ENCODE measurements at places on chromosomes 3 and 15. TPM values are rescaled to one million over a fixed set of nuclear protein-coding genes. Genes with fewer than 3 reads are reported as not detected.

Gene CEP63
- total RNA-seq: 10.8 TPM

Gene DLEC1
- not detected for total RNA-seq

Gene DAPK2
- 0.17 TPM for total RNA-seq

Gene WDR53
- total RNA-seq: 7.4 TPM

Gene ACOX2
- total RNA-seq: not detected

Gene CLPX
- total RNA-seq: 42.0 TPM

Gene C2CD4A
- total RNA-seq: under 0.01 TPM

Gene RHCG
- 1.6 TPM for total RNA-seq

Gene CKMT1A
- total RNA-seq: not detected

Gene GP9
- not detected for total RNA-seq

Gene LMCD1
- 499 TPM for total RNA-seq

Gene TIMMDC1
- 57.7 TPM for total RNA-seq

Gene GP5
- total RNA-seq: under 0.01 TPM

Gene TARS3
- total RNA-seq: 11.3 TPM

- peak; percentile 65 for DNase-seq
Measured at GRCh38 chr15:35751413-35752133, 205.6 kb upstream of the DPH6 start.

DNA sequence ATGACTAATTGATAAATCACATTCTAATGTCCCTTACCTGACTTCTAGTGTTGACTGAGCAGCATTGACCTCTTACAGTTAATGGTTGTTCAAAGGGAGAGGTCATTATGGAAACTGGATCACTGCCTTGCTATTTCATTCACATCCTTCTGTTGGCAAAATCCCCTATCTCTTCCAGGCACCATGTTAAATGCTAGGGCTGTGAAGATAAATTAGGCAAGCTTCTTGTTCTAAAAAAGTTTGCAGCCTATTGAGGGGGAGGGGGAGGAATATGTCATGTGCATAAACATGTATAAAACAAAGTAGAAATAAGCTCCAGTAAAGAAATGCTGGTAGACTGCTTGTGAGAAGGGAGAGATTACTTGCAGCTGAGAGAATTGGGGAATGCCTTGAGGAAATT lies 84.8 kb upstream of the MLF1 start:
- peak; percentile 25 for DNase-seq

GRCh38 chr3:126941721-126942270 lies 41.1 kb upstream of the PLXNA1 start:
- peak; percentile 86 for DNase-seq

GRCh38 chr15:89647191-89647851 lies 7.9 kb downstream of the KIF7 start:
- peak; percentile 9 for DNase-seq

GRCh38 chr15:101049856-101050622 lies 130.9 kb downstream of the LRRK1 start:
- no peak for DNase-seq

- DNase-seq: no peak
Measured at GRCh38 chr15:75493732-75494131, 42.2 kb upstream of the SIN3A start.

DNA sequence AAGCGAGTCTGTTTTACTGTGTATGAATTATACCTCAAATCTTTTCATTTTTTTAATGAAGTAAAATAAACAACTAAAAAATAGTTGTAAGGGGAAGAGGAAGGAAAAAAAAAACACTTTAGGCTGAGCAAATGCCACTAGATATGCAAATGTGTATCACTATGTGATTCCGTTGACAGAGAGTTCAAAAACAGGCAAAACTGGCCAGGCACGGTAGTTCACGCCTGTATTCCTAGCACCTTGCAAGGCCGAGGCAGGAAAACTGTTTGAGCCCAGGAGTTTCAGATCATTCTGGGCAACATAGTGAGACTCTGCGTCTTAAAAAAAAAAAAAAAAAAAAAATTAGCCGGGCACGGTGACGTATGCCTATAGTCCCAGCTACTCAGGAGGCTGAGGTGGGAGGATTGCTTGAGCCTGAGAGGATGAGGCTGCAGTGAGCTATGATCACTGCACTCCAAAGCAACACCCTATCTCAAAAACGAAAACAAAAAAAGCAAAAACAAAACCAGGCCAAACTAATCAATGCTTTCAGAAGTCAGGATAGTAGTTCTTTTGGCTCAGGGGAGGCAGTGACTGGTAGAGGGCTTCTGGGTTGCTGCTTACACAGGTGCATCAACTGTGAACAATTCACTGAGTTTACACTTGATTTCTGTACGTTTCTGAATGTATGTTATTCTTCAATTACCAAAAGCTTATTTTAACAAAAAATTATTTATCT lies 7.4 kb downstream of the PRC1 start:
- no peak for DNase-seq

- DNase-seq: no peak
Measured at GRCh38 chr3:174651951-174652350, 207.2 kb upstream of the NAALADL2 start.

DNA sequence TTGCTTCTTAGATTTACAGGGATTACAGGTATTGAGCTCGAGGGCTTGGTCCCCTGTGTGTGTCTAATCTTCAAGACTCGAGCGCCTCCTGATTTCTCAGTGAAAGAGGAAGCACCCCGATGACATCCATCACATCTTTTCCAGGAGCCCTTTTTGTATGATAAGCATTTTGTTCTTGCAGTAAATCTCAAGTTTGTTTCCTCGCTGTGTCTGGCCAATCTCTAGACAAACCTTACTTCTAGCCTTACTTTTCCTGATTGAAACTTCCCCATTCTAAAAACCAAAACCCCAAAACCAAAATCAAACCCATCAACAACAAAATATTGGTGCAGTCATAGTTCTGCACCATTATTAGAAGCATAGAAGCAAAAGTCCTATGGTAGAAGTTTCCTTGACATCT lies 286.0 kb downstream of the NFKBIZ start:
- DNase-seq: no peak

DNA sequence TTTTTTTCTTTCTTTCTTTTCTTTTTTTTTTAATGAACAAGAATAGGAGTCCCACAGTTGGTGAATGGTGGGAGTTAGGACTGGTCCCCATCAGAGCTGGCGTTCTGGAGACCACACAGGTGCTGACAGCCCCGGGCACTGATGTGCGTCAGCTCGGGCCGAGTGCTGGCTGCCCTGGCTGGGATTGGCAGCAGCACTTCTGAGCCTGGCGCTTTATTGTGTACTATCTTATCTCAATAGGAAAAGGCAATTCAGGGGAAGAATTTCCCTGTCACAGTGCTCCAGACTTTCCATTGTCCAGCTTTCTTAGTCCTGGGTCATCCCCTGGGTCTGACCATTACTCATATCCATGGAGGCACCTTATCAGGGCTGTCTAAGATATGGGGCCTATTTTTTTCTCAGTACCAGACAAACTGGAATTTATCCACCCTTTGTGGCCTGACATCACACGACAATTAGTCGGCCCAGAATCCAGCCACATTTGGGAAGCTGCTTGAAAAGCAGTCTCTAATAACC lies 54.1 kb downstream of the TMEM44 start:
- no peak for DNase-seq

- no peak for DNase-seq
Measured at GRCh38 chr15:39697509-39697908, 85.1 kb downstream of the FSIP1 start.

- no peak for DNase-seq
Measured at GRCh38 chr3:188124184-188124583, 29.8 kb upstream of the LPP start.

- DNase-seq: no peak
Measured at GRCh38 chr15:61115241-61115640, 113.9 kb downstream of the RORA start.

- peak; percentile 23 for DNase-seq
Measured at GRCh38 chr15:74399511-74400312, 32.3 kb upstream of the CYP11A1 start.

GRCh38 chr3:175486255-175486654 lies 627.1 kb downstream of the NAALADL2 start:
- no peak for DNase-seq

GRCh38 chr15:89486726-89487050 lies 9.7 kb downstream of the RHCG start:
- DNase-seq: no peak

DNA sequence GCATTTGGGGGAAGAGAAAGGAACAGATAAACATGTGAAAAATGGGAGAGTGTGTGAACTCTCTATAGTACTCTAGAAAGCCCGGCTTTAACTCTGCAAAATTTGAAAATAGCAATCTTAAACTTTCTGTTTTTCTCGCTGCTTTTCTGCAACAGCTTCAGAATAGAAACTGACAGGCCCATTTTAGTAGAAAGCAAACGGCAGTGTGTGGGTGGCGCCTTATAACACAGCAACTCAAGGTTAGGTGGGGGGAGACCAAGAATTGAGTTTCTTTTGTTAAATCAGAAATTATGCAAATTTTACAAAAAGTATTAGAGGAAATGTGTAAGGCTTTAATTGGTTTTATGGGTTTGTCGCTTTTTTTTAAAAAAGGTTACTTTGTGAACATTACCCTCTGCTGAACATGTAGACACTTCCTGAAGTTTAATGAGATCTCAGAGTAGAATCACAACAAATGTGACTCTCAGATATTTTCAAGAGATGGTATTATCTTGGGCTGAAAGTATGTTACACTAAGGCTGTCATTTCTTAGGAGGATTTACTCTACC lies 107.0 kb downstream of the PTPRG start:
- no peak for DNase-seq

DNA sequence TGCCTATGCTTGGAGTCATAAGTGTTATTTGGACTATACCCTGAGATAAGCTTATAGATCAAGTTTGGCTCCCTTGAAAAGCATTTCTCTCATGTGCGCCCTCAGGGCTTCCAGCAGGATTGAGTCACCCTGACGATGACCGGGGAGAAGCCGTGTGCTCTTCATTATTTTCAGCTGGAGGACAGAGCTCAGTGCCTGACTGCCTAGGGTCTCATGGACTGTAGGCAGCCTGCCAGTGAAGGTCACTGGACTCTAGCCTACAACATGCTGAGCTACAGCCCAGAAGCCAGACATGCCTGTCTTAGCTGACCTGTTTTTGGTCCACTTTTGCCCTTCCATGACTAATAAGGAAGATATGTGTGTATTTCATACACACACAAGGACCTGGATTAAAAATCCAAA lies 31.6 kb upstream of the NUDT16 start:
- peak; percentile 74 for DNase-seq

DNA sequence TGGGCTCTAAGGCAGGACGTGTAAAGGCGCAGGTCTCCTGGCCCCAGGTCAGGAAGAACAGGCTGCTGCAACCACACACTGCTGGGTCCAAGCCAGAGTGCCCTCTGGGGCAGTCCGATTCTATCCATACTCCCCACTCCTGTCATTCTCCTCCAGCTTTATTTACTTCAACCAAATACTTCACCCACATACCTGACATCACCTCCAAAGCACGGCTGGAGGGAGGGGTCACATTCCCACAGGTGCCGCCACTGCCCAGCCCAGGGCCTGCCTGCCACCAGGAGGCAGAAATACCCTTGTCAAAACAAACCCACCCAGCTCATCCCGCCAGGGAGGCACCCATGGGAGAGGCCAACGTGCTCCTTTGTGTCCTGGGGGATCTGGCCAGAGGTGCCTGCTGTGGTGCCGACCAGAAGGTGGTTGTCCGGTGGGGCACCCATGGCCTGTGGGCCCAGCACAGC lies 100.4 kb downstream of the DAPK2 start:
- DNase-seq: peak; percentile 22

GRCh38 chr3:80097674-80098073 lies 329.9 kb upstream of the ROBO1 start:
- peak; percentile 86 for DNase-seq

DNA sequence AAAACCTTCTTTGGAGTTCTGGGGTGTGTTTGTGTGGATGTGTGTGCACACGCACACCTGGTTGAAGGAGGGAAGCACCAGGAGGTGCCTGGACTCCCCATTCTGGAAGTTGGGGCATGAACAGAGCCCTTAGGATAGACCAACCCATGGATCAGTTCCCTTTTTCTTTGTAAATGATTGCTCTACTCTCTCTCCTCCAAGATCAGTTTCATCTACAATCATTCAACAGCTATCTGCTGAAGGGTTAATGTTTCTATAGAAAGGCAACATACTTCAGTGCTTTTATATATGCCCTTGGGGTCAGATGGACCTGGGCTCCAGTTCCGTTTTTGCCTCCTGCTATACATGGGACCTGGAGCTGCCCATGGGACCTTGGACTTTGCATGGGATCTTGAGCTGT lies 352.1 kb upstream of the CFAP20DC start:
- no peak for DNase-seq

DNA sequence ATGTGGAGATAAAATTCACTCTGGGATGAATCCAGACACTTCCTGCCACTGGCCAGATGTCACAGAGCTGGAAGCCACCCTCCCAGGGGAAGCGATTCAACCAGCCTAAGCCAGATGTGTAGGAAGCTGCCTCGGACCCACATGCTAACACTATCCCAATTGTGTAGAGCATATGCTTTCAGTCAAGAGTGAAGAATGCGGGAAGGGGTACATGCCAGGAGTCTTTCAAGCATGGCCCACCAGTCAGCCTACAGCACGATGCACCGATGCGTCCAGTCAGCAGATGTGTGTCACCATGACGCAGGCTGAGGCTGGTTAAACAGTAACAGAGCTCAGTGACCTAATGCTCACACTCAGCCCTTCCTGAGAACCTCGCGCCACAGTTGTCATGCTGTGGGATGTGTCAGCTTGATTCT lies 38.8 kb upstream of the BNC1 start:
- peak; percentile 100 for DNase-seq

- no peak for DNase-seq
Measured at GRCh38 chr3:1262246-1262645, 169.4 kb downstream of the CNTN6 start.

DNA sequence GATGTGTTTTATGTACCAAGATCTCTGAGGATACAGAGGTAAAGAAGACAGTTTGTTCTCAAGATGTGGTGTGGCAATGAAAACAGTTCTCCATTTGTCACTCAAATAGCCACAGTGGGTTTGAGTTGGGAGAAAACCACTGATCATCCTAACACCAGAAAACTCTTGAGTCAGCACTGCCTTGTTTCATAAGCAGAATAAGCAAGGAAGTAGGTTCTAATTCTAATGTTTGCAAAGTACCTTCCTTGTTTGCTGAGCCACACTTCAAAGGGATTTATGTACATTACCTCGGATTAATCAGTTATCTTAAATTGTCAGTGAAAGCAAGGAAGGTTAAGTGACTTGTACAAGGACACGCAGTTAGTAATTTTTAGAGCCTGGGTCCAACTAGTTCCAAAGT lies 107.8 kb upstream of the BOC start:
- peak; percentile 54 for DNase-seq

- peak; percentile 8 for DNase-seq
Measured at GRCh38 chr3:46214751-46215352, 6.7 kb upstream of the CCR1 start.

Data from renal cortical epithelial cell (primary cell).